Posterior cingulate gyrus (tissue), 11 donors: ENCODE measurements at places on chromosomes 2 and 18.
A peak's percentile ranks its signal among the peaks of the same experiment; 100 is the strongest.

GRCh38 chr2:95345081-95345562 lies 48.0 kb downstream of the KCNIP3 start:
- no peak for DNase-seq

GRCh38 chr2:220365023-220365422 lies 737.6 kb downstream of the SLC4A3 start:
- DNase-seq = no peak

DNA sequence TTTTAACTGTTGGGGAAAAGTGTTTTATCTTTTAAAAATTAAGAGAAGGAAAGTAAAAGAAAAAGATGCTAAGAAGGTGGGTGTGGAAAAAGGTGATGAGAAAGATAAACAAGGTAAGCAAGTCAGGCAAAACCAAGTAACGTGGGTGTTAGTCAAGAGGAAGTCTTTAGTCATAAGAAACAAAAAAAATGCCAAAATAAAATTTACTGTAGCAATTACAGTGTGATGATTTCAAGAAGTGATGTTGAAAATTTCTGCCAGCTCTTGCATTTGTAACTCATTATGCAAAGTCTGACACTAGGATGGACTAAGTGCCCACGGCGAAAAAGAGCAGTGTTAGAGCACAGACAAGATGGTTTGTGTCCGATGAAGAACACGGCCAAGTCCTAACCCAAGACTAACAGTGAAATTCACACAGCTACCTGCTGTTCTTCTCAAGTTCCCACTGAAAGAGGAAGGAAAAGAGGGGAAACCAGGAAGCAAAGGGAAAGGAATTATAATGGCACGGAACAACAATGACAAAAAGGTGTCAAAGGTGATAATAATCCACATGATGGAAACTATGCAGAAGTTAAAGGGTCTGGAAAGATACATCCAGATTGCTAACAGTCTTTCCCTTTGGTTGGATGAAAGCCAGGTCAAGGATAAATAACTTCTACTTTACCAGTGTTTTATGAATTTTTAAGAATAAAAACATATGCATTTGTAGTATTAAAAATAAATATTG lies 34.1 kb downstream of the NOL10 start:
- DNase-seq = no peak

GRCh38 chr2:148557844-148558436 lies 86.6 kb upstream of the EPC2 start:
- no peak for DNase-seq

DNA sequence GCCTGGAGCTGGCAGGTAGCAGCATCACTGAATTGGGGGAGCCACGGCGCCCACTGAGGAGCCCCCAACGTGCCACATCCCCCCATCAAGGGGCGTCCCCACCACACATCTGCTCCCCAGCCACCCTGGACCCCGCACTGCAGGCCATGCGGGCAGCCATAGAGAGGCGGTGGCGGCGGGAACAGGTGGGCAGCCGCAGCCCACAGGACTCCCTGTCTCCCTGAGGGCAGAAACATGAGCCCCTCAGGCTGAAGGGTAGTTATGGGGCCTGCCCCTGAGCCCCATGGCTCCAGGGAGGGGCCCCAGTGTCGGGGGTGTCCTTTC lies 26.6 kb downstream of the CROCC2 start:
- peak; percentile 4 for DNase-seq

DNA sequence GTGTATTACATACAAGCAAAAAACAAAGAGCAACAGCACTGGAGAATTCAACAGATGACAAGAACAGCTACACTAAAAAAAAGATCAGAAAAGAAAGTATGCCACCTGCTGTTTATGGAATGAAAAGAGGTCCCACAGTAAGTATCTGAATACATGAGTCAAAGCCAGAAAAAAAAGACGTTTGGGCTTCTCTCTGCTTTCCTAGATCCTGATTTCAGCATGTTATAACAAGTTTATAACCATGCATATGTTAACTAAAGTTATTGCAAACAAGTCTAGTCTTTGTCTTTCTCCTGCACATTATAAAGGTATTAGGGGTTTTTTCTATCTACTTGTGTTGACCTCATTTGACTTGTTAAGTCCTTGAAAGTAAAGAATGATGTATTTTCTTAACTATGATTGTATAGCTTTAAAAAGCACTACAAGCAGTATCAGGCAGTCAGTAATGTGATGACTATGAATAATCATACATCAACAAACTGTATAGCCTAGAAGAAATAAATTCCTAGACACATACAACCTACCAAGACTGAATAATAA lies 108.5 kb upstream of the COL5A2 start:
- DNase-seq = no peak

- DNase-seq = no peak
Observed at GRCh38 chr2:168029071-168029470, 218.3 kb downstream of the STK39 start.

DNA sequence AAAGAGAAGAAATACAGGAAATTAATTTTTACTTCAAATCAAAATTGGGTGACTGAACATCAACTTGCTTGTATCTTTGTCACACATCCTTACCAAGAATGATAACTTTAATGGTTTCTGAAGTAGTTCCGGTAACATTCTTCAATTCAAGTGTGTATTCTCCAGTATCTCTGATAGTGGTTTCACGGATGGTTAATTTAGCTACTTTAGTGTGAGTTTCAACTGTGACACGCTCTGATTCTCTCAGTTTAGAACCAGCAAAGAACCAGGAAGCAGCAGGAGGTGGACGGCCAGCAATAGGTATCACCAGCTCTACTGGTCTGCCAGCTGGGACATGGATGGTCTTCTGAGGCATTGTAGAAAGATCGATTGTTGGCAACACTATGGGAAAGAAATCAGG lies 62.3 kb downstream of the PLEKHA3 start:
- DNase-seq = no peak

DNA sequence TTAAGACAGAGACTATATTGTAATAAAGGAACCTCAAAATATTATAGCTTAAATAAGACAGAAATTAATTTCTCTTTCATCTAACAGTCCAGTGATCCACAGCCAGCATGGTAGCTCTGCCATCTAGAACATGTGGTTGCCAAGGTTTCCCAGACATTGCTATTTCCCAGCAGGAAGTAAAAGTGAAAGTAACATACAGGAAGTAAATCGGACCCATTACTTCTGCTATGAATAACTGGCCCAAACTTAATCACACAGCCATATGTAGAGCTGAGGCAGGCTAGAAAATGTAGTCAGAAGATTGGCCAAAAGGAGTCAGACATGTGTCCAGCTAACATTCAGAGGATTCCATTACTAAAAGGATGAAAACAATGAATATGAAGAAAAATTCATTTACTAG lies 71.0 kb downstream of the NOL4 start:
- DNase-seq = no peak

DNA sequence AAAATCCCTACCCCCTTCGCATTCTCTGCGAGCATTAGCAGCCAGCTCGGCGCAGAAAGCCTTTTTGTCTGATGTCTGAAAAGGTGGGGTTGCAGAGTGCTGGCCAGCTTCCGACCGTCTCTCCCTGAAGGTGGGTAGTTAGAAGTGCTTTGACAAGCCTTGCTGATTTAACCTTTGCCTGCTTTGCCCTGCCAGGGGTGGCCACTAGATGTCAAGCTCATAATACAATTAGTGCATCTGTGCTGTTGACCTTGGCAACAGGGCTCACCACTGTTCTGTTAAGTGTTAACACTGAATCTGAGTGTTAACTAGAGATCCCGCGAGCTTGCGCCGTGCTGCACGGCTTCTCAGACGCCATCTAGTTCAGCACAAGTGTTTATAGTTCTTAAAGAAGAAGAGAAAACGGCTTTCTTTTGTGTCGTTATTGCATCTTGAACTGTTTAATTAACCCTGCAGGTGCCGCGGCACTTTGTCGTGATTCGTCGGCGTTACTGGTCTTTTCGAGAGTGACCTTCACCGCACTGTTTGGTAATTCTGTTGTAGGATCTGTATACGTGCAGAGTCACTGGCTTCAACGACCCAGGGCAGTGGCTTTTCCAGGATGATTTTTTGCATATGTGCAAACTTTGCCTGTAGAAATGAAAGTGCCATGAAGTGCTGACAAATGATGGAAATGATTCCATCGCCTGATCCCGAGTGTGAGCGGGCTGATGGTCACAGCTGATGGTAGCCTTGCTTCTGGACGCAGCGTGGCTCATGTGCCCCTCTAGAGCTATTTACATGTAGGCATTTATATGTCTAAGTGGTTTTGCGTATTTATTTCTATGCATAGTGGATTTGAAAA lies 5.5 kb downstream of the SALL3 start:
- no peak for DNase-seq

- DNase-seq = no peak
Observed at GRCh38 chr18:59881728-59882656, 17.8 kb upstream of the PMAIP1 start.

GRCh38 chr2:42319265-42319664 lies 41.8 kb downstream of the COX7A2L start:
- no peak for DNase-seq

DNA sequence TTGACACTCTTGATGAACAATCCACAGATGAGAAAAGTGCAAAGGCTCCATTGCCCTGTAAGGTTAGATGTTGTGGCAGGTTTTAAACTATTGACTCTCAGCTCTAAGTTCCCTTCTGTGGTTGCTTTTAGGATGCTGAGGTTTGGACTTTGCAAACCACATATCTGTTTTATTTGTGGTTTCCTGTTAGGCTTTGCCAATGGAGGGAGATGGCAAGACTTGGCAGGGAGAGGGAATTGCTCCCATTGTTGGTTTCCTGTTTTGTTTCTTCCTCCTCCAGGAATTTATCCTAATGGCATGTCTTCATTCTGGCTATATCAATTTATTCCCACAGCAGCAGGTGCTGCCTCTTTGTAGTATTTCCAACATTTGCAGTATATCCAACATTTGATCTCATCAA lies 772.3 kb downstream of the LRRTM4 start:
- DNase-seq = no peak

DNA sequence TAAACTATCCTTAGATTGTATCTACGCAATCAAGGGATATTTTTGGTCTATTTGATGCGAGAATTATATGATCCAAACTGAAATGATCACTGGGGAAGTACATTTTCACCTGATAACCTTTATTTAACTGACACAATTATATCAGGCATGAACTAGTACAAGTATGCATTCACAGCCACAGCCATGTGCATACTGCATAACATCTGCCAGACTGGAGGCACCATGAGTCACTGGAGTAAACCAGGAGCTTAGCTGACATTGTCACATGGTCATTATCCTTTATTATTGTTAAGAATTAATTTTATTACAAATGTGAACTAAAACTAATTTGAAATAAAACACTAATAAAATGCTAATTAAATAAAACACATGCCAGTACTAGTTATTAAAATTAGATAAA lies 1127.1 kb downstream of the DPP10 start:
- no peak for DNase-seq

- peak; percentile 42 for DNase-seq
Observed at GRCh38 chr2:120224735-120225548, 1.7 kb upstream of the TMEM185B start.

GRCh38 chr2:175887776-175888175 lies 114.3 kb downstream of the LNPK start:
- no peak for DNase-seq

- no peak for DNase-seq
Observed at GRCh38 chr2:44952143-44952805, 10.8 kb downstream of the SIX3 start.

GRCh38 chr2:162230761-162231160 lies 12.5 kb downstream of the FAP start:
- no peak for DNase-seq

- no peak for DNase-seq
Observed at GRCh38 chr18:2901423-2901985, 54.7 kb downstream of the EMILIN2 start.
